Right hindlimb (tissue), 1 donor: ENCODE measurements at places on chromosomes 6 and 20.

- DNase-seq: no peak
These were observed 10.8 kb downstream of the DDO start for GRCh38 chr6:110404607-110405006.

GRCh38 chr6:72954716-72955115 lies 270.6 kb downstream of the KHDC1L start:
- DNase-seq: no peak

GRCh38 chr6:12289365-12289919 lies 719 bp upstream of the EDN1 start:
- peak; percentile 49 for DNase-seq

GRCh38 chr6:130132286-130132701 lies 90.5 kb downstream of the SAMD3 start:
- no peak for DNase-seq

DNA sequence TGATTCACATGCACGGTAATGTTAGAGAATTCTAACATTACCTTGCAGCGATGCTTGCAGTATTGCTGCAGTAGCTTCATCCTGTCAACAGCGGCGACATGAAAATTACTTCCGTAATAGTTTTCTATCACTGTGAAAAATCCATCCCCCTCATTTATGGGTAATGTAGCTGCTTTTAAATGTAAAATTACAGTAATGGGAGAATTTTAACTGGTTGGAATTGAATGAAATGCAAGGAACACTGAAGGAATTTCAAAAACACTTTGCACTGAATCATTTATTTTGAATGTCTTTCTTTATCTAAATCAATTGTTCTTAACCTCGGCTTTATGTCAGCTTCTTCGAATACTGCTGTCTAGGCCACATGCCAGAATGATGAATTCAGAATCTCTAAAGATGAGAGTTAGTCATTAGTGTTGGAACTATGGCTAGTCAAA lies 102.4 kb upstream of the HIVEP1 start:
- no peak for DNase-seq

DNA sequence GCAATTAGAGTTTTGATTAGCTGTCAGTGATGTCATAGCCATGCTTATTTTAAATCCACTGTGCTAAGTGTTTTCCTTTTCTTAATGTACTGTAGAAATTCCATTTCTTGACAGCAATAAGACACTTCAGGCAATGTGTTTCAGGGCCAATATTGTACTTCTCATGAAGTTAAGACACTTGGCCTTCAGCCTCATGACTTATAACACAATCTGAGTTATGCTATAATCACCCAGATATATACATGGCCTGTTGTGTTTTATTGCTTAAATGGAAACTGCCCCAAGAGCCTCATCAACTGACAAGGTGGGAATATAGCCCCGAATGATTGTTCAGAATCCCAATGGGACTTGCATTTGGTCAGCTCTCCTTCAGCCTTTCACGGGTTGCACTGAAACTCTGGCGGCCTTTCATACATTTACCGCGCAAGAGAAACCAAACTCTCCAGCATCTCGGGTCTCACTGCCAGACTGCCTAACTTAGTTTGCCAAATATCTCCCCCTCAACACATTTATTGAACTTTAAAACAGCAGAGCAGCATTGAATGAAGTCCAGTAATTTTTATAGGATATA lies 44.2 kb upstream of the TBX18 start:
- DNase-seq: peak; percentile 80

GRCh38 chr6:15678514-15678913 lies 15.7 kb upstream of the DTNBP1 start:
- DNase-seq: no peak

GRCh38 chr6:126657561-126658175 lies 317.8 kb downstream of the CENPW start:
- DNase-seq: no peak

DNA sequence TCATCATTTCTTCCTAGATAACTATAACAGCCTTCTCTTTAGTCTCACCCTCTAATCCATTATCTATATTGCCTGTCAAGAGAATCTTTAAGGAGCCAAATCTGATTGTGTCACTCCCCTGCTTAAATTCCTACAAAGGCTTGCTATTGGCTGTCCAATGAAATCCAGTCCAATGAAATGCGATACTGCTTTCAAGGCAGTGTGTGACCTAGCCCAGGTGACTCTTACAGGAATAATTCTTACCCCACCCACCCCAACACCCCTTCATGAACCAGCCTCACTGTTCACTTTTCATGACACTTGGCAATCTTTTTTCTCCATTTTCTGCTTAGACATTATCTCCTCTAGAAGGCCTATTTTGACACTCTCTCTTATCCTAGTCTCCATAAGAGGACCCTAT lies 163.3 kb upstream of the MARCKS start:
- DNase-seq: no peak

- no peak for DNase-seq
These were observed 22.9 kb downstream of the RANBP9 start for GRCh38 chr6:13688692-13689196.

DNA sequence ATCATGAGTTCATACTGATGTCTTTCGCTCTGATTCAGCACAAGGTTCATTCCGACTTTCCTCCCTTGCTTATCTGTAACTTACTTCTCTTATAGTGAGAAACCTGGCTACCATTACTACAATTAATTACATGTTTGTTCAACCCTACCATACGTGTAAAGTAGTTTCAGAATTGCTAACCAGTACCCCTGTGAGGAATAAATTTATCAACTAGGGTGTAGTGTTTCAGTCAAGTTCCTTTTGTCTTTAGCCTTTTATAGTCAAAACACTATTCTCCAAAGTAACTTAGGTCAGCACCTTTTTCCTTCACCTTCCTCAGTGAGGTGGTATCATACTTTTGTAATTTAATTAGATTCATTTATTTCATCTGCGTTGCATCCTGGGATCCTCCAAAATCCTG lies 64.9 kb downstream of the MAP3K4 start:
- DNase-seq: no peak

DNA sequence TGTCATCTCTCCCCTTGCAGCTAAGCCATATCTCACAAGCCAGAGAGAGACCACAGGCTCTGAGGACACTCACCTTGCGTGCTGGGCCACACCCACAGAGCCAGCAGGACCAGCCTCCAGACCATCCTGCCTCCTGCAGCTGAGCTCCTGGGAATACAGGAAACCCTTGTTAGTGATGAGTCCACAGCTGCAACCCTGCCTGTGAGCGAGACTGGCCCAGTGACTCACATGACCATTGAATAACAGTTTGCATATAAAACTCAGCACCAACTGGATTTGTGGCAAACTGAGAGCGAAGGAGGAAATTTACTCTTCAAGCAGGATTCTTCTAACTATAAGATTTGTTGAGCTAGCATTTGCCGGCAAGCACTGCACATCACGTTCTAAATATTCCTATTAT lies 3.0 kb downstream of the THBS2 start:
- peak; percentile 31 for DNase-seq

DNA sequence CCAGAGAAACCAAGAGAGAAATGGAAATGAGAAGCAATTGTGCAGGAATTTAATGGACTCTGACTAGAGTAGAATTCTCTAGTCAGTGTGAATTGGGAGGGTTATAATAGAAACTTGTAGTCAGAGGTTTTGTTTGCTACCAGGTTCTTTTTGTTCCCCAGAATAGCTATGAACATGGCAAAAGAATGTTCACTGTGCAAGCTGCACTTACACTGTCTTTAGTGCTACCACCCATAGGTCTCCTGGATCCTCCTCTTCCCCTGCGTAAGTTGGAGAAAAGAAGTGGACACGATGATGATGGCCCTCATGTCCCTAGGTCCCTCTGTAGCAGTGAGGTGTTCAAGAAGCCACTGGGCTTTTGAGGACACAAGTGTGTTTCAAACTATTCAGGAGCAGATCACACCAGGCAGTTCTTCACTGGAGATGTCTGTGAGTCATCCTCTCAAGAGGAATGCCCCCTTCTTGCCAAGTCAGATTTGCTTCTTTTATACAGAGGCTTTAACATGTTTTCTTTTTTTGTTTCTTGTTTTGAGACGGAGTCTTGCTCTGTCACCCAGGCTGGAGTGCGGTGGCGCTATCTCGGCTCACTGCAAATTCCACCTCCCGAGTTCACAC lies 47.6 kb upstream of the SMIM8 start:
- DNase-seq: no peak

DNA sequence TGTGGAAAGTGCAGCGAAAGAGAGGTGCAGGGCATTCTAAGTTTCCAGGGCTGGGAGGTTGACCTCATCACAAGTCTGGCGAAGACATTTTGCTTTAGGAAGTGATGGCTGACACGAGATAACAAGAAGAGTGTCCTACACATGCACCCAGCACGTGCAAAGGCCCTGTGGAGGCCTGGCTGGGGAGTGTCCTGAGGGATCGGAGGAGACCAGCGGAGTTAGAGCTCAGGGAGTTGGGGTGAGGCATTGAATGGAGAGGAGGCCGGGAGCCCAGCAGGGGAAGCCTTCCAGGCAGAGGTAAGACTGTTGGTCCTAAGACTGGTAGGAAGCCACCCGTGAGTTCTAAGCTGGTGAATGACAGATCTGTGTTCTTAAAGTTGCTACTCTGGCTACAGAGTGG lies 58.4 kb downstream of the PPP1R14C start:
- DNase-seq: no peak

DNA sequence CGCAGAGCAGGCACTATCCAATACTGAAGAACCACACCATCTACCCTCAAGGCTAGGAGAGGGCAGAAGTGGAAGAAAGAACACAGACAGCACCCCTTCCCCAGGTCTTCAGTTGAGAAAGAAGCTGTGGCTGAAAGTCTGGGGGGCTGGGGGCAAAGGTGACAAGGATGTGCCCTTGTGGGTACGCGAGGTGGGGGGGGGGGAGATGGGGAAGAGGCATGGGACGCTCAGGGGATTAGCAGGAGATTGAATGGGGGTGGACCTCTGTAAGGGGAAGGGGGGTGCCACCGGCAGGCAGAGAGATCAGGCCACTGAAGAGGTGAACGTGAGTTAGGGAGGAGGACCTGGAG lies 1.1 kb downstream of the B4GALT5 start:
- DNase-seq: no peak

DNA sequence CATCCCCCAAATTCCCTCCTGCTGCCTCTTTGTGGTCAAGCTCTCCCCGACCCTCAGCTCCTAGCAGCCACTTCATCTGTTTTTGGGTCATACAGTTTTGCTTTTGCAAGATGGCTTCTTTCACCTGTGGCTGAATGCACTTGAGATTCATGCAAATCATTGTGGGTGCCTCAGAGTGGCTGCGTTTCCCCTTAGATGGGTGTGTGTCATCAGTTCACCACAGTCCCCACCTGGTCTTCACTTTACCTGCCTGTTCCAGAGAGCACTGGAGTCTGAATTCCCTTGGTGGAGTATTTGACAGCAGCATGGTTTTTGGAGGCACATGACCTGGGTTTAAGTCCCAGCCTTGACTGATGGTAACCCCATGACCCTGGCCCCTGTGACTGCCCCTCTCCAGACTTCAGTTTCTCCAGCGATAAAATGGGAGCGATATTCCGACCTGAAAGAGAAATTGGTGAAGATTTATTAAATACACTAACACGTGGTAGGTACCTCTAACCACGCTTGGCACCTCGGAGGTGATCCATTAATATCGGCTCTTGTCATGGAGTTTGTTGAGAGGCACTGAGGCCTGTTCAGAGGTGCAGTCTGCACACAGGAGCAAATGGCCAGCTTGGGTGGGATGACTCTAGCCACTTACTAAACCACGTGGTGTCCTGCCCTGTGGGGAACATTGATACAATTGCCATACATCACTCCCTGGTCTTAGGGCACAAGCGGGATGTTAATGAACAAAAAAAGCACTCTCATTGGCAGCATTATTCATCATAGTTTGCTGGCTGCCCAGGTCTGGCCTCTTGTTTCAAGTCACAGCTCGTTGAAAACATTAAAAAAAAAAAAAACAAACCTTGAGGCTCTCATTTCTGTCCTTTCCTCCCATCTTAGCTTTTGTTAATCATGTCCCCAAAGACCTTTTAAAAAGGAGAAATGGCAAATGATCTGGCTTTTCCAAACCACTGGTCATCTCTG lies 167.2 kb upstream of the KCNG1 start:
- no peak for DNase-seq

- DNase-seq: no peak
These were observed 53.5 kb upstream of the GCLC start for GRCh38 chr6:53598265-53598907.

- no peak for DNase-seq
These were observed 31.8 kb downstream of the KCNK5 start for GRCh38 chr6:39197521-39197920.

GRCh38 chr6:141957271-141957670 lies 175.5 kb upstream of the GJE1 start:
- DNase-seq: no peak

GRCh38 chr6:113464536-113464935 lies 392.6 kb upstream of the MARCKS start:
- DNase-seq: no peak

GRCh38 chr6:64672131-64672530 lies 1034.9 kb downstream of the EYS start:
- DNase-seq: no peak

GRCh38 chr6:73704260-73704659 lies 8.3 kb downstream of the CD109 start:
- DNase-seq: no peak

- no peak for DNase-seq
These were observed 6.5 kb downstream of the MDGA1 start for GRCh38 chr6:37690964-37691735.

DNA sequence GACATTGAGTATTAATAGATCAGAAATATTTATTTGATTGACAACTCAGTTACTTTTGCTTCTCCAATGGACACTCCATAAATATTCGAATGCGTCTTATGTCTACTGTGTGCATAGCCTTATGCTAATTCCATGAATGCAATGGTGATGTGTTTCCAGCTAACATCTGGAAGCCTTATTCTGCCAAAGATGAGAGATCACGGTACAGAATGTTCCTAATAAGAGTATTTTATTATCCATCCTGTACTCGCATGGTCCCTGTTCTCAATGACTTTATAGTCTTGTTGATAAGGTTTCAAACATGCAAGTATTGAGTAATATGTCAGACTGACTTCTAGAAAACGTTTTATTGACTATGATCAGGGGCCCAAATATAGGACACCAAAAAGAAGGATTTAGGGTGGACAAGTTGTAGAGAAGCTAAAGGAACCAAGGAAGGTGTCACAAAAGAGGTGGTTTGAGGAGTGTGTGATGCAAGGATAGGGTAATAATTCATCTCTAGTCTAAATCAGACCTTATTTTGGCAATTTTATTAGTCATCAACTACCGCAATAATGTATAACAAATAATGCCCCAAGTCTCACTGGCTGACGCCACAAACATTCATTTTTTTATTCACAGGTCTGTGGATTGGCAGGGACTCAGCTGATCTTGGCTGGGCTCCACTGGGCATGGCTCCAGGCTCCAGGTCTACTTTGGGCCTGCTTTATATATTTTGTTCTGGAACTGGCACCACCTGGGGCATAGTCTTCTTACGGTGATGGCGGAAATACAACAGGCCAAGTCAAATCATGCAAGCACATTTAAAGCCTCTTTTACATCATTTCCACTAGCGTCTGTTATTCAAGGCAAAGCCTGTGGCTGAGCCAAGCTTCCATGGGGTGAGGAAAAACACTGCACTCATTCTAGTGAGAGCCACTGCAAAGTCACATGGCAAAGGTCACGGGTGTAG lies 24.5 kb upstream of the CD83 start:
- DNase-seq: no peak
